ENCODE measurements at places on chromosomes 6 and 20. TPM values are rescaled to one million over a fixed set of nuclear protein-coding genes. Genes with fewer than 3 reads are reported as not detected.

- DNase-seq = no peak
These were observed 15.5 kb downstream of the MRPL14 start for GRCh38 chr6:44111434-44112417.

The NECAB3 gene
- polyA plus RNA-seq = 28.8 TPM

The SCGN gene
- 1.9 TPM for polyA plus RNA-seq

The RAET1G gene
- 1.3 TPM for polyA plus RNA-seq

The NKX2-2 gene
- 0.14 TPM for polyA plus RNA-seq

- DNase-seq = no peak
These were observed 125.3 kb downstream of the ANKS1A start for GRCh38 chr6:35014341-35014740.

- DNase-seq = no peak
These were observed 456.4 kb upstream of the MANEA start for GRCh38 chr6:95120984-95121383.

GRCh38 chr20:46057856-46058598 is 29.0 kb downstream of the SLC12A5 start:
- peak; percentile 19 for DNase-seq

DNA sequence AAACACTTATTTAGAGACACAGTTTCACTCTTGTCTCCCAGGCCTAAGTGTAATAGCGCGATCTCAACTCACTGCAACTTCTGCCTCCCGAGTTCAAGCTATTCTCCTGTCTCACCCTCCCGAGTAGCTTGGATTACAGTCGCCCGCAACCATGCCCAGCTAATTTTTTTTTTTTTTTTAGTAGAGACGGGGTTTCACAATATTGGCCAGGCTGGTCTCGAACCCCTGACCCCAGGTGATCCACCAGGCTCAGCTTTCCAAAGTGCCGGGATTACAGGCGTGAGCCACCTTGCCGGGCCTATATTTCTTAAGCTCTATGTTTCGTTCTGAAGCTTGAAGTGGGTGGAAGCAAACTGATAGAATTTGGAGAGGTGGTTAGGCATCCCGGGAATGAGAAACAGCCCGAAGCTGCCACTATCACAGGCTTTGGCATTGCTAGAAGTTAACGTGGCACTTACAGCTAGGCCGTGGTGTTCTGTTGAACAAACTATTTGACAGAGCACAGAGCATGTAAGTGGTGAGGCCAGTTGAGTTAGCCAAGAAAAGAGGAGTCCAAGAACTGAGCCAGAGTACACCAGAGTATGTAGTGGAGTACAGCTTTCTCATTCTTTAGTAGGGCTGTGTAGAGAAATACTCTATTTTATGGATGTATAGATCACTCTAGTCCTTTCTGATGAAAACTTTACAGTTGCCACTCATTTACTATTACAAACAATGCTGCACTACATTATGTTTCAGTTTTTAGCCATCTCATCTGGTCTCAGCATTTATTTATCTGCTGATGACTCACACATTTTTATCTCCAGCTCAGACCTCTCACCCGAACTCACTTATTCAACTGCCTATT is 62.0 kb upstream of the HFE start:
- DNase-seq = no peak

GRCh38 chr6:138541823-138542481 is 42.7 kb upstream of the NHSL1 start:
- no peak for DNase-seq

The PPIL6 gene
- 10.9 TPM for polyA plus RNA-seq

- DNase-seq = no peak
These were observed 138.4 kb upstream of the RNF24 start for GRCh38 chr20:4153661-4154238.

The SLC17A3 gene
- polyA plus RNA-seq = not detected

- DNase-seq = no peak
These were observed 5.2 kb upstream of the RSPH4A start for GRCh38 chr6:116611056-116611455.

The GRM1 gene
- 0.04 TPM for polyA plus RNA-seq

DNA sequence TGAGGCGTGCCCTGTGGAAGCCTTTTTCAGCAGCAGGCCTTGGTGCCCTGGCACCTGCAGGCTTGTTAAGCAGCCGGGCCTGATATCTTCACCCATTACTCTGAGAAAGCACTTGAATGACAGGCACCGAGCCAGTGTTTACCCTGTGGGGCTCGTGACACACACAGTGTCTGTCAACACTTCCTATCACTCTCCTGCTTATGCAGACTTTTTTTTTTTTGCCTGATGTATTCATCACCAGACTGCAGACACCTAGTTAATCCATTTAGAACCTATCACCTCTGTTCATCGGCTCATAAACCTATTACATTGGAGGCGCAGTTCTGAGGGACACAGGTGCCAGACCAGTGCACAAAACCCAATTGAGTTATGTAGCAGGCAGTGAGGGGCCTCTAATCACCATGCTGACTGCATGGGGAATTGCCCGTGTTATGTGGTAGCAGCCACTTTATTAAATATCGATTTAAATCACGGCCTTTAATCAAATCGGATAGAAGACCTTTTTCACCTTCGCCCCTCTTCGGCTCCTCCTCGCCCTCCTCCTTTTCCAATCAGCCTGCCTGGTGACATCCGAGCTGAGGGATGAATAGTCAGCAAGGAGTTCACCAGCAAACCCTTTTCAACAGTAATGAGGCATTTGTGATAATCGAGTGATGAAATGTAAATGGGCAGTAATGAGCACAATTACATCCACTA is 962.9 kb upstream of the SLC35B3 start:
- no peak for DNase-seq

DNA sequence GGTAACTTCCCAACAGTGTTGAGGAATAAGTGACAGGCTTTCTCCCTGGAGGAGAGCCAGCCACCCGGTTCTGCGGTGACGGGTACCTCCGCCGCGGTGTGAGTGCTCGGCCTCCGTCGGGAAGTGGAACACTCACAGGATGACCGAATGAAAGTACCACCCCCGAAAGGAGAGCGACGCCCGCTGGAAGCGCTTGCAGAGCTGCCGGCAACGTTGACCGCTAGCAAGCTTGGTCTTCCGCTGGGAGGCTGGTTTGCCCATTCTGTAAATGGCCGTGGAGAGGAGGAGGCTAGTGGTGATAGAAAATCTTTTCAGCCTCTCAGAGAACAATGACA is 614 bp upstream of the TMEM242 start:
- peak; percentile 85 for DNase-seq

DNA sequence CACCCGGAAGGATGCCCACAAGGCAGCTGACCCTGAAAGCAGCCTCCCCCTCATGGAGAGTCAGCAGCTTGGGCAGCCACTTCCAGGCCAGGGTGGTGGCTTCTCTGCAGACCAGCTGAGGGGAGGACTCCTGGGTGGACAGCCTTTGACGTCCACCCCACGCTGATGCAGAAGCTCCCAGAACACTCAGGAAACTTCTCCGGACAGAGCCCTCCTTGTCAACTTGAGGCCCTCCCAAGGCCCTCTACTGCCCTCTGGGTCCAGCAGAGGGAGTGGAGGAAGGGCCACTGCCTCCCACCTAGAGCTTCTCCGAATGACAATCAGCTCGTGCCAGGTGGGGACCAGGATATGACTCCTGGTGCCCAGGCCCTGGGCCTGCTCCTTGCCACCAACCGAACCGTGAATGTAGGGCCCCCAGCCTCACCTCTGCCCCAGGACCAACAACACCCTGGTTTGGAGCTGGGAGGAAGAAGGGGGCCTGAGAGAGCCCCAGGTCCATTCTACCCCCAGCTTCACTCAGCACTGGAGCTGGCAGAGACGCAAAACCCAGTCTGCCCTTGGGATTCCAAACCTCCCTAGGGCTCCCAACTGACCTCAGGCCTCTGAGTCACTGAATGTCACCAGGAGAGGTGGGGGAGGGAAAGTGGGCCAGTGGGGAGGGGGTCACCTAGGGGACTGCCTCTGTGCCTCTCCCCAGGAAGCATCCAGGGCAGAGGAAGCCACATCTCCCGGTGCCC is 10.9 kb upstream of the SLC22A7 start:
- no peak for DNase-seq

GRCh38 chr20:38152175-38152620 is 12.9 kb downstream of the TGM2 start:
- DNase-seq = no peak

- DNase-seq = no peak
These were observed 8.0 kb upstream of the RAET1L start for GRCh38 chr6:150033207-150033771.

GRCh38 chr6:45728674-45729073 is 287.0 kb downstream of the CLIC5 start:
- peak; percentile 75 for DNase-seq

The KCNB1 gene
- polyA plus RNA-seq = 0.66 TPM

The GNAS-AS1 gene
- 0.92 TPM for polyA plus RNA-seq

DNA sequence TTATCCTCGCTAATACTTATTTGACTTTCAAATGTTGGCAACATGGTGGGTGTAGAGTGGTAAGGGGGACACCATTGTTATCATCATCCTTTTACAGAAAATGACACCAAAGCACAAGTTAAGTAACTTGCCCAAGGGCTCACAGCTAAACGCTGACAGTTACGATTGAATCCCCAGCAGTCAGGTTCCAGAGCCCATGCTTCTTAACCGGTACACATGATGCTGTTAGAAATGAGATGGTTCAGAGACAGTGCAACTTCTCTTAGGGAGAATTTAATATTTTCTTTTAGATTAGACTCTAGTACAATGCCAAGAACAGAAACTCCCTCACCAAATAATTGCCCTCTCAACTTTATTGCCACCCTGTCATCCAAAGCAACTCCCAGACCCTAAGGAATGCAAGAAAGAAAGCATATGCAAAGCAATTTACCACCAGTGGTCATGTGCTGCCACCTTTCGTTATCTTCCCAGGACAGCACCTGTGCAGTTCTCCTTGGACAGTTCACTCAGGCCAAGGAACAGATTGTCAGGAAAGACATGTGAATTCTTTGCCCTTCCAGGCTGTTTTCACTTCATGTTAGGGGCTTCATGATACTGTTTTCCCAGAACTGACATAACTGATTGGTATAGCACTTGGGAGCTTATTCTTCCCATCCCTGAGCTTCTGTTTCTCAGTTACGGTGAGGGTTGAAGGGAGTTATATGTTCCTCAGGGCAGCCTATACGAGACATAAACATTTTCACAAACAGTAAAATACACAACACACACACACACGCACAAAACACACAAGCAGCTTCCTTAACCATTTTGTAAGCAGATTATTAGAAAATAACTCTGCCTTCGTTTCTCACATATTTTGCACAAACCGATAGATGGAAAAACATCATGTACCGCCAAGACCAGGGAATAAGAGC is 5.1 kb downstream of the HLA-DMA start:
- no peak for DNase-seq

All from left lung (tissue), 14 donors.